ENCODE measurements at places on chromosomes 13 and 19.

DNA sequence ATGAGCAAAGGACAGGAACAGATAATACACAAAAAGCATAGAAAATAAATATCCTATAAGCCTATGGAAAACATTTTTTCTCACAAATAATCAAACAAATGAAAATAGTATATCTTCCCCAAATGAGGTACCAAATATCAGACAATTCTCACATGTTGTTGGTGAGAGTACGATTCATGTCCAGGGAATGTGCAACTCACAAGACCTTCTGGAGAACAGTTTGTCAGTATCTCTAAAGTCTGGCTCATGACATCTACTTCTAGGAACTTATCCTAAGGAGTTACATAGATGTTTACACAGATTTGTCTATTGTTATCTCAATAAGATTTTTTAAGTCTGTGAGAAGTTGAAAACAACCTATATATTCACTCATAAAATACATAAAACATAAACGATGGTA is 80.3 kb upstream of the ARHGEF7 start:
- DNase-seq, result no peak

DNA sequence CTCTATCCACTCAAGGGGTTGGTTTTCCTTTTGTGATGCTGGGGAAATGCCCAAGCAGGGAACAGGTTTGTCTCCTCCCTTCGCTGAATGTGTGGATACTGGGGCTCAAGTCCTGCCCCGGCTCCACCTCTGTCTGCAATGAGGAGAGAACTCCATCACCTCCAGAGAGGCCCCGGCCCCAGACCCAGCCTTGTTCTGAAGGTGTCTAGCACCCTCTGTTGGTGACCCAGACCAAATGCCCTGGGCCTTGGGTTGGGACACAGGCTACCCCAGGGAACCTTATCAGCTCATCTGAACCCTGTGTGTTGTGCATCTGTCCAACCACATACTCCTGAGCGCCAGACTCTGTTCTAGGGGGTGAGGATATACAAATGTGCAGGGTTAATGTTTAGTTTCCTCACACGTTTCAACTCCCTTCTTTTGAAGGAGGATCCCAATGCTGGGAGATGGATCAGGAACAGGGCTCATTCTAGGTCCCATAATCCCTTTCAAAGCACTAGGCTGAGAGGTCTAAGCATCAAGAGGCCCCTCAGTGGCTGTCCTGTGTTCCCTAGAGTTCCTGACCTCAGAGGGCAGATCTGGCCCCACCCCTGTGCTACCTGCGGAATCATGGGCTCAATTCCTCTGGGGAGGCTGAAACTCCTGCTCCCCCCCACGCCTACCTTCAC is 112.5 kb upstream of the SLC7A1 start:
- peak; percentile 33 for DNase-seq

- no peak for DNase-seq
Measured at GRCh38 chr19:10004617-10005016, 5.7 kb downstream of the COL5A3 start.

GRCh38 chr13:114002771-114003321 is 29.0 kb upstream of the C13orf46 start:
- no peak for DNase-seq

DNA sequence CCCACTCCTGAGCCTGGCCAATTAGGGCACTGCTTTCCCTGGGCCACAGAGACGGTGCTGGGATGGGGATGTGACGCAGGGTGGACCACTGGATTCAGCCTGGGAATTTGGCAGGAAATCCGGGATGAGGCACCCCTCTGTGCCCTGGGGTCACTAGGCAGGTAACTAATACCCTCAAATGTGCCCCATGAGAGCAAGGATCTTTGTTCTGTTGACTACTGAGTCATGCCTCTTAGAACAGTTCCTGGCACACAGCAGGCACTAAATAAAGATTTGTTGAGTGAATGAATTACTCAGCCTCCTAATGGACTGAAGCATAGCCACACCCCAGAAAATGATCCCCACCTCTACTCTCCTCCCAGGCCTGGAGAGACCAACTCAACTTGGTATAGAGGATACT is 15.9 kb downstream of the OPA3 start:
- DNase-seq, result no peak

DNA sequence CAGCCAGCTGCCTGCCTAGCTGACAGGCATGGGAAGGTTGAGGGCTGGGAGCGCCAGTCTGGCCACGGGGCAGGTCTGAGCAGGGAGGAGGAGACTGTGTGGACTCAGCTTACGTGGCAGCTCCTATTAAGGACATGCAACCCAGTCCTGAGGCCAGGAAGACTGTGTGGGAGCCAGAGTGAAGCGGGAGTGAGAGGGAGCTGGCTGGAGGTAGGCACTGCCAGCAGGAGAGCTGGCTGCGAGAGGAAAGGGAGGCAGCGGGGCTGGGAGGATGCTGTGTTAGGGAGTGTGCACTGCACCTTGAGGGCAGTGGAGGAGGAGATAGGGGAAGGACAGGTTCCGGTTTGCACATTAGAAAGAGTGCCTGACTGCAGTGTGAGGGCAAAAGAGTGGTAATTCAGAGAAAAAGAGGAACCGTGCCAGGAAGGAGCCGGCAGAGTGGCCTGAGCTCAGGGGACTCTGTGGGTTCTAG is 99.2 kb downstream of the SLC7A1 start:
- DNase-seq, result peak; percentile 42

GRCh38 chr19:39154100-39154628 is 28.6 kb downstream of the PAK4 start:
- DNase-seq, result no peak

- peak; percentile 64 for DNase-seq
Measured at GRCh38 chr13:23466144-23467002, 32.9 kb upstream of the SACS start.

DNA sequence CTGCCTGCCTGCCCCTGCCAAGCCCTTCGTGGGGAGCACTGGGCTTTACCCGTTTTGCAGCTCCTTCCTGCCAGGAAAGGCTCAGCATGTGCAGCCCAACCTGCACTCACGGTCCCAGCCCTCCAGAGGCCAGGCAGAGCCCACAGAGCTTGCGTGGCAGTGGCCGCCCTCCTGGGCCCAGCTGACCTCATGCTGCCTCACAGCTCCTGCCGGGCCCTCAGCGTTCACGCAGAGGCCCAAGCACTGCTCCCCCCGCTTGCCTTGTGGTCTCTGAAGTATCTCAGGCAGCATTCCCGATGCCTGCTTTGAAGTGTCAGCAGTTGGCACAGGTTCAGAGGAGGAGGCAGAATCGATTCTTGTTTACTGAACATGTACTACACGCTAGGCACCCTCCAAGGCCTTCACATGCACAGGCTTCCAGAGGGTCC is 32.5 kb downstream of the CAPN12 start:
- DNase-seq, result no peak

DNA sequence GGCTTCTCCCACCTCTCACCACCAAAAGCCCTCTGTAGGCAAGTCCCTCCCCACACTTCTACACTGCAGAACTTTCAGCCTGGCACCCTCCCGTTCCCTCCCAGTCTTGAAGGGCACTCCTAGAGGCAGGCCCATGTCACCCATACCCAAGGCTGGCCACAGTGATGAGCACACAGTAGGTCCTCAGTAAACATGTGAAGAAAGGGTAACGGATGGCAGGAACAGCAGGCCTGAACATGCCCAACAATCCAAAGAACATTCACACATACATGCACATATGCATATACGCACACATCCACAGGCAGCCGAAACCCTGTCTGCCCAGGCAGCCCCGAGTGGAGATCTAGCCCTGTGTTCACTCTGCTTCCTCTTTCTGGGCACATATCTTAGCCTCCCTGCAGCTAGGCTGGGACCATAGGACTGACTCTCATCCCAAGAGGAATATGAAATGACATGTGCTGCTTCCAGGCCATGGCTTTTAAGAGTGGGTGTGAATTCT is 55.2 kb downstream of the CEBPG start:
- DNase-seq, result no peak

DNA sequence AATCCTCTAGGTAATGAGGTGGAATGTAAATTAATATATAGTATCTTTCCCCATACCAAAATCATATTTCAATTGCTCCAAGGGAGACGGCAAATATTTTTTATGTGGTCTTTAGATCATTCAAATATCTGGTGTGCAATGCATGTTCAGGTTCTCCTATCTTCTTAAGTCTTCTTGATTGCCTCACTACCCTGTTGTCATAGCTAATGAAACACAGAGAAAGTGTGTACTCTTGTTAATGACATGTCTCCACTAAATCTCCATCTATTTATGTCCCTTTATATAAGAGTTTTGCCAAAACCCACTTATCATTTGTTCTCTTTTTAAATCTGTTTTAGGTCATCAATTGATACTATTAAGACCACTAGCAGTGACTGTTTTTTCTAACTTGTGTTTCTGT is 6.6 kb downstream of the STARD13 start:
- DNase-seq, result no peak

GRCh38 chr19:39918183-39918651 is 16.2 kb downstream of the FCGBP start:
- DNase-seq, result no peak

- peak; percentile 57 for DNase-seq
Measured at GRCh38 chr19:49552749-49553148, 24.9 kb downstream of the RCN3 start.

DNA sequence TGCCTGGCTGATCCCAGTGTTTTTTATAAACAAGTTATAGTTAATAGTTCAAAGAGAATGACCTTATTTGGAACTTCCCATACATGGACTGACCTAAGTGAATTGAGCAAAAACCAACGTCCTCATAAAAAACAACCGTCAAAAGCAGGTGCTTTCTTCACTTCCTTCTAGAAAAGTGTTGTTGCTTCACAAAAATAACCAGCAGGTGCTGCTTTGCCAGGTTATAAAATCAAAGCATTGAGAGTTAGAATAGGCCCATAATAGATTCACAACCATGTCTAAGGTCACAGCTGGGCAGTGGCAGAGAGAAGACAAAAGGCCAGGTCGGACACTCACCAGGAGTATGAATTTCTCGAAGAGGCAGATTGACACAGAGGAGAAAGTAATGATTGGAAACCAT is 9.5 kb downstream of the RUBCNL start:
- DNase-seq, result peak; percentile 42

DNA sequence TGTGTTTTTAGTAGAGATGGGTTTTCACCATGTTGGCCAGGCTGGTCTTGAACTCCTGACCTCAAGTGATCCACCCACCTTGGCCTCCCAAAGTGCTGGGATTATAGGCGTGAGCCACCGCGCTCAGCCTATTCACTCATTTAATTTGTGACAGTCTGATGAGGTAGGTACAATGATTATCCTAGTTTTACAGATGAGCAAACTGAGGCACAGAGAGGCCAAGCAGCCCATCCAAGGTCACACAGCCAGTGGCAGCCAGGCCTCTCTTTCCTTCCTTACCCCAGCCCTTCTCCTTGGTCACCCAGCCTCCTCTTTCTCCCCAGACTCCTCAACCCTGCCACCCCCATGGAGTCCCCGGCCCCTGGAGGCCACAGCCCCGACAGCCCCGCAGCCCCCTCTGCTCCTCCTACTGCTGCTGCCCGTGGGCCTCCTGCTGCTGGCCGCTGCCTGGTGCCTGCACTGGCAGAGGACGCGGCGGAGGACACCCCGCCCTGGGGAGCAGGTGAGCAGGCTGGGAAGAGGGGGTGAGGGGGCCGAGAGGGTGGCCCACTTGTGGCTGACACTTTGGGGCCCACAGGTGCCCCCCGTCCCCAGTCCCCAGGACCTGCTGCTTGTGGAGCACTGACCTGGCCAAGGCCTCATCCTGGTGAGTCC is 6.1 kb downstream of the FLT3LG start:
- no peak for DNase-seq

DNA sequence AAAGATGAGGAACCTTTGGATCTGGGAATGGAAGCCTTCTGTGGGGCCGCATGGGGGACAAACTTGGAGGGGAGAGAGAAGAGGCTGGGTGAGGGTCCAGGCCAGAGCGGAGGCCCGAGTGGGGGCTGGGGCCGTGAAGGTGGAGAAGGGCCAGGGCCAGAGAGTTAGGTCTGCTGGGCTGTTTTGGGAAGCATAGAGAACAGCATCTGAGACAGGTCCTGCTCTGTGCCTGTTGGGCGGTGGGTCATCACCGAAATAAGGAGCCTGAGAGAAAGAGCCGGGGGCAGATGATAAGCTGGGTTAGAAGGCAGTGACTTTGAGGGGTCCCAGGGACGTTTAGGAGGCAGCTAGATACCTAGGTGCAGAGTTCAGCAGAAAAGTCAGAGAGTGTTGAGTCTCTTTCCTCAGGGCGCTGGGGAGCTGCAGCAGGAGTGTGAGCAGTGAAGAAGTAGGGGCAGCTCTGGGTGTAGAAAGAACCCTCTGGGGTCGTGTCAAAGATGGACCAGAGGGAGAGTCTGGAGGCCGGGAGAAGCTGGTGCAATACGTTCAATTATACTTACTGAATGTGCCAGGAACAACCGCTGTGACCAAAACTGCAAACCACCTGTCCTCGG is 2.7 kb downstream of the SPACA6 start:
- DNase-seq, result no peak

- no peak for DNase-seq
Measured at GRCh38 chr19:29562299-29563297, 36.8 kb downstream of the VSTM2B start.

DNA sequence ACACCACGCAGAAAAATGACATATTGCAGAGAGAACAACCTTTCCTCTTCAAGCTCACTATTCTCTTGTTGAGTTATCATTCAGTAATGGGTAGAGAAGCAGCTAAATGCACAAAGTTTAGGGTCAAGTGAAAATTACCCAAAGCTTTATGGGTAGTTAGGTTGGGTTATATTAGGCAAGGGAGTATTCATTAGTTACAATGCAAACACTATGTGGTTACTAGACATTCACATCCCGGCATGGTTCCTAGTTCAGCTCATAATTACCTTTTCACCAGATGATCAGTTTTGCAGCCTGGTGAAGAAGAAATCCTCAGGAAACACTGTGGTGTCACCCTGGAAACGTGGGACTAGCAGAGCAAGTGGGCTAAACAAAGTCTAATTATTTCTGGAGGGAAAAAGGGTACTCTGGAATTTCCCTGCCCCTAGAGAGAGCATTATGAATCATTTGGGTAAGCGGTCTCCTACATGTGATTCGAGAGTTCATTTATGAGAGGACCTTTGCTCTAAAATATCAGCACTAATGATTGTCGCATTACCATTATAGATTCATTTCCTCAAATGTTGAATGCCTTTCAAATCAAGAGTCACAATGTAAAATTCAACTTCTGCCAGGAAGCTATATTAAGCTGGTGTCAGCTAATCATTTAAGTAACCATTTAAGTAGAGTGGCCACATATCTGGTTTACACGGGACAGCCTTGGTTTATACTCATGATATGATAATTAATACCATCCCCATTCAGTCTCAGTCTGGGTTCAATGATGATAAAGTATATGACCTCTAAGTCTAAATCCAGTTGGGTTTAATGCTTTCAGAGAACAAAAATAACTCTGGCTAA is 1208.0 kb downstream of the DIAPH3 start:
- no peak for DNase-seq

DNA sequence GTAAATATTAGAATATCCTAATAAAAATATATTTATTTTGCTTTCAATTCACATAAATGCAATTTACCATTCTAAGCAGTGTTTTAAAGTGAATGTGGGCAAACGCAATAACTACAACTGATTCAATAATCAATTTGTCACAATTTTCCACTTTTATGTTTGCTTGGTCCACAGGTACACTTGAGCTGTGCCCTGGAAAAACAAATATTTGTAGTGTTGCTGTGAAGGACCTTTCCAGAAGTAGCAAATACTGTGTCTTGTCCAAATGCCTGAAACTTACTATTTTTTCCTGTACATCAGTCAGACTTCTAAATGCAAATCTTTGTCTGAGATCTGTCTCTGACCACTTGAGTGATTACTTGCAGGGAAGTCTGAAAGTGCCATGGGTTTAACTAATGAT is 845.8 kb upstream of the SLITRK5 start:
- DNase-seq, result no peak

GRCh38 chr13:90591260-90591926 is 756.1 kb upstream of the MIR17HG start:
- no peak for DNase-seq

All from CD4-positive, alpha-beta T cell treated with Interferon alpha-2 for 1 hour (primary cell).